ENCODE measurements at places on chromosomes 12 and 14.

DNA sequence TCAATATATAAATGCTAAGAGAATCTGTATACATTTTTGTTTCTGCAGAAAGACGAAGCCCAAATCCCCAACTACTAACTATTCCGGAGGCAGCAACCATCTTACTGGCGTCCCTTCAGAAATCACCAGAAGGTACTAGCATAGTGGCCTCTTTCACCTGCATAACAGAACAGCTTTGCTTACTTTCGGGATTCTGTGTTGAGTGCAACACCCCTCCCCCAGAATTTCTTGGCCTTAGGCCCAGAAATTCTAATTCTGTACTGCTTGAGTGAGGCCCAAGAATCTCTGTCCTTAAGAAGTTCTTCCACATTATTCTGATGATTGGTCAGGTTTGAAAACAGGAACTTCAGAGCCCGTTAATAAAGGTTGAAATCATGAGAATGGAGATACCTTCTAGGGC, 2.9 kb downstream of the SPX start:
- DNase-seq, result no peak

DNA sequence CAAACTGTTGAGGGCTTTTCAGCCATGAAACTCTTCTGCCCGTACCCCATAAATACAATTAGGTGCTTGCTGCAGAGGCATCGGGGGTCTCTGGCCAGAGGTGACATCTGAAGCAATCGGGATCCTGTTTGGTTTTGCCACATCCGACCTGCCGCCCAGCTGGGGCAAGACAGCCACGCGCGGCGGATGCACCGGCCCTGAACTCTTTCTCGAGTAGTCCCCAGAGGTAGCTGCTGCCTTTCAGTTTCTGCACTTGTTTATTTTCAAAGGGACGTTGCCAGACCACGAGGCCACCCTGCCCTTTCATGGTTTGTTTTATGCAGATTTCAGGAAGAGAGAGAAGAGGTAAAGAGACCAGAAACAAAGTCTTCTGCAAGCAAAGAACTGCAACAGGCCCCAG, 10.6 kb upstream of the MLXIP start:
- DNase-seq, result no peak

DNA sequence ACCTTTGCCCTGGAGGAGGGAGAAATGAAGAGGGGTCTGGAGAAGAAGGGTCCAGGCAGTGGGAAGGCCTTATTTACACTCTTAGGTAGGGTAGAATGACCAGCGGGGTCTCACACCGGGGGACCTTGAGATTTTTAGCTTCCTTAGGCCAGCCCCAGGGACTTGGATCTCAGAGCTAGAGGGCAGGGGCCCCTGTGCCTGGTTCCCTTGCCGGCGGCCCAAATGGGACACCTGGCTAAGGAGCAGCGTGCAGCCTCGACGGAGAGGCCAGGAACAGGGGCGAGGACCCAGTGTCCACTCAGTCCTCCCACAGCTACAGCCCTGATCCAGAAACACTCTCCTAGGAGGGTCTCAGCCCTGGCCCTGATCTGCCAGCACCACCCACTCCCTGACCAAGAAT, 41.8 kb downstream of the DIO3 start:
- no peak for DNase-seq

DNA sequence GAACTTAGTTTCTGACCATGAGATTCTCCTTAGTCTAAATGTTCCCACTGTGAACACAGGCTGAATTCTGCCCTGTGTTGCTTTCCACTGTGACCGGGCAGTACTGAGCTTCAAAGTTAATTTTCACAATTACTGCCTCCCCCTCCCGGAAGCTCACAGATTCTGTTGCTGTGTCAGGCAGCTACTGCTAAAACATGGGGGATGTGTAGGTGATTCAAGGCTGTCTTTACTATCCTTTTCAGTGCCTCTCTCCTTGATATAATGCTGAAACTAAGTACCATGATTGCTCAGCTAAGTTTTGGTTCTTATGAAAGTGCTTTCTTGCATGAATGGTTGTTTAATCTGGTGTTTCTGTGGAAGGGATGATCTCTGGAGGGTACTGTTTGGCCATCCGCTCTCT, 428.3 kb upstream of the NOVA1 start:
- DNase-seq, result no peak

DNA sequence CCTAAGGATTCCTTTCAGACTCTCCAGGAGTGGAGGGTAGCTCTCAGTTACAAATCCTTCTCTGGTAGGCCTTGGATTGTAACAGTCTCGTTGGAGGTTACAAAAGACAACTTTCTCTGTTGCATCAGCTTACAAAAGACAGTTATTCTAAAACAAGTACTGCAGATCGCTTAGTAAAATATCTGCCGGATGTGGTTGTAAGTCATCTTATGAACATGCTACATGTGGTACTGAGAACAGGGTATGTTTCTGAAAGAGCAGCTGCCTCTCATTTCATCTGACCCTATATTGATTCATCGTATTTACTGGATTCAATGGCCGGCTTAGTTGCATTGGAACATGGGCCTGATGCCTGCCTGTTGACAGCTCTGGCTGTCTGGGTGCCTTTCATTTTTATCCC, 157.4 kb downstream of the PTCSC3 start:
- no peak for DNase-seq

DNA sequence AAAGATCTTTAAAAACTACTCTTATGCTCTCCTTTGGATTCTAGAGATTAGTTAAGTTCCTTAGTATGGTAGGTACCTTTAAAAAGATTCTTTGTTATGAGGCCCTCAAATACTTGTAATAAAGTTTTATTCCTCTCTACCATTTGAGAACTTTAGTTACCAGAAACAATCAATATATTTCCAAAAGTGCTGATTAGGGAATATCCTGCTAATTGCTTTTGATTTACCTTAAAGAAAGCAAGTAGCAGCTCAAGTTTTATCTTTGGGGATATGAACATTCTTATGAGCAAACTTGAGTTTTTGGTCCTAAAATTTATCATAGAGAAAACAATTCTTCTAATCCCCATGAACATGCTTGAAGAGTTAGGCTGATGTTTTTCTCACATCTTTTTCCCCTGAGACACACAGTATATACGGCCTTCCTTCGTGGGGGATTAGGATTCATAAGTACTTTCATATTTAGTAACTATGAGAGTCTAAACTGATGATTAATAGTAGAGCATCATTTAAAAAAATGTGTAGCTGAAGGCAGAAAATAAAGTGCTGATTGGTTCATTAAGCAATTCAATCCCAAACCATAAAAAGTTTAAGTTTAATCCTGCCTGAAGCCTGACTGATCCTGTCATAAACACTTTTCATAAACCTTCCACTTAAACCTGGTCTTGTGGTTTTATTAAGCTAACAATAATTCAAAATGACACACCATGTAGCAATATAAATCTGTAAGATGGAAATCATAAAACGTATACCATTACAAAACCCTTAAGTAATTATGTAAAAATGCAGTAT, 380.5 kb upstream of the FBXO33 start:
- DNase-seq, result no peak

GRCh38 chr14:70887207-70887681, 20.0 kb upstream of the PCNX1 start:
- no peak for DNase-seq

DNA sequence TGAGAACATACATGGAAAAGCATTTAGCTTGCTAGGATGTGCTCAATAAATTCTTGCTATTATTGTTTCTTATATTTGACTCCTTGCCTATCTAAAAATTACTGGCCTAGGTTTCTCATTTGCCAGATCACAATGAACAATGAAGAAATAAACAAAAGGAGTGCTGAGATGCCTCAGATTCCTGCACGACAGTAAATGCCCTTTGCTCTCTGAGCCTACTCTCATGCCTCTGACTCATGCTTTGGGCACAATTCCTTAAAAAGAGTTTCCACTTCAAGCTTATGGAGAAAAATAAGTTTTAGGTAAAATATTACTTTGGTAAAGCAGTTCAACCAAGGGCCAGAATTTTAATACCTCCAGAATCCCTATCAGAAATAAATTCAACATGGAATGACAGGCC, 30.9 kb downstream of the GRIN2B start:
- no peak for DNase-seq

- DNase-seq, result no peak
These were observed 10.8 kb upstream of the PPP1R13B start for GRCh38 chr14:103858063-103858781.

Data from anterior cingulate cortex (tissue), 58 donors.